ENCODE measurements at places on chromosomes 16 and 17.

DNA sequence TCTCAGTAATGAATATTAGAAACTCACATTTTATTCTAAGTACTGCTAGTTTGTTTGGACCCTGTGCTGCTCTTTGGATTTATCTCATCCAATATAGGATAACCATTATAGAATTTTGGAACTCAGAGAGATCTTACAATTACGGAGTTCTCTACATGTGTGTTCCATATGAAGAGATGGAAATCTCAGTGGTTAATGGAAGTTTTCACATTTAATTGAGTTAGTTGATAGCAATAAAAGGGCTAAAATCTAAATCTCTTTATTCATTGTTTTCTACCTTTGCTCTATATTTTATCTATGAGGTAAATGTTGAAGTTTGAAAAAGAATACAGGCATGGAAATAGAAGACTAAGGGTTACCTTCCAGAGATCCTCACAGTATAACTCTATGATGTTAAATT lies 558.0 kb upstream of the KIF2B start:
- no peak for DNase-seq

DNA sequence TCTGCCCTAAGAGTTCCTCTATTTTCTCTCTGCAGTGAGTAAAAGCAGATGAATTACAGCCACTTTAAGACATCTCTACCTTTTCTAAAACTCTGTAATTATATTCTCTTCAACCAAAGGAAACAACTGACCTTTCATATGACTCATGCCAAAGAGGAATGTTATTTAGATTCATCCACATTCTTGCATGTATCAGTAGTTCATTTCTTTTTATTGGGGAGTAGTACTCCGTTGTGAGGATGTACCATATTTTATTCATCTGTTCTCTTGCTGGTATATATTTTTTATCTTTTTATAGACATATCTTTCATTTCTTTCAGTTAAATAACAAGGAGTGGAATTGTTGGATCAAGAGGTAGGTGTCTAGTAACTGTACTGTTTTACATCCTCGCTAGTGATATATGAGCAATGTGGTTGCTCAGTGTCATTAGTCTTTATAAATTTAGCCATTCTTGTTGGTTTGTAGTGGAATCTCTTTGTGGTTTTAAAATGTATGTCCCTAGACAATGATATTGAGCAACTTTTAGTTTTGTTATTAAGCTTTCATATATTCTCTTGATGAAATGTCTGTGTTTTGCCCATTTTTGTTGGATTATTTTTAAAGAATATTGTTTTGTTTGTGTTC lies 7.8 kb upstream of the MYH8 start:
- DNase-seq: no peak

DNA sequence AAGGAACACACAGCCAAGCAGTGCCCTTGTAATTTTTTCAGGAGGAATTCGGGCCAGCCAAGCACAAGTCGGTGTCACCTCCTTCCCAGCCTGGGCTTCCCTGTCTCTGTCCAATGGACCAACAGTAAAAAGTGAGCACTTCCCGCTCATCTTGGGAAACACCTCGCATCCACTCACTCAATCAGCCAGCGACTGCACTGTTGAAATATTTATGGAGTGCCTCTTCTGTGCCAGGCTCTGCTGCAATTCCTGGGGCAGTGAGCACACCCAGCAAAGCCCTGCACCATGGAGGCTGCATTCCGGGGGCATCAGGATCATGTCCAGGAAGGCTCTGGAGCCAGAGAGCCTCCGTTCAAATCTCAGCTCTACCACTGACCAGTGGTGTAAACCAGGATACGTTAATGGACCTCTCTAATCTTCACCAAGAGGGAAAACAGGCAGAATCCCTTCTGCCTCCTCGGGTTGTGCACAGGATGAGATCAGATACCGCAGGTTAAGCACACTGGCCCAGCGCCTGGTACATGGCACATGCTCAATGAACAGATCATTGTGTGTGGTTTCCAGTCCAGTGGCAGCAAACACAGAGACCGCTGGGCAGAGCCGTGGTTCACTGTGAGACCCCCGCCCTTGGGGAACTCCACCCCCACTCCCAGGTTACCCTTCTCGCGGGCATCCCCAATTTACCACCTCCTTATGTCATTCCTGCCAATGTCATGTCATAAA lies 194.3 kb downstream of the ZNF423 start:
- DNase-seq: no peak

GRCh38 chr16:88878967-88879787 lies 12.7 kb upstream of the PABPN1L start:
- no peak for DNase-seq

DNA sequence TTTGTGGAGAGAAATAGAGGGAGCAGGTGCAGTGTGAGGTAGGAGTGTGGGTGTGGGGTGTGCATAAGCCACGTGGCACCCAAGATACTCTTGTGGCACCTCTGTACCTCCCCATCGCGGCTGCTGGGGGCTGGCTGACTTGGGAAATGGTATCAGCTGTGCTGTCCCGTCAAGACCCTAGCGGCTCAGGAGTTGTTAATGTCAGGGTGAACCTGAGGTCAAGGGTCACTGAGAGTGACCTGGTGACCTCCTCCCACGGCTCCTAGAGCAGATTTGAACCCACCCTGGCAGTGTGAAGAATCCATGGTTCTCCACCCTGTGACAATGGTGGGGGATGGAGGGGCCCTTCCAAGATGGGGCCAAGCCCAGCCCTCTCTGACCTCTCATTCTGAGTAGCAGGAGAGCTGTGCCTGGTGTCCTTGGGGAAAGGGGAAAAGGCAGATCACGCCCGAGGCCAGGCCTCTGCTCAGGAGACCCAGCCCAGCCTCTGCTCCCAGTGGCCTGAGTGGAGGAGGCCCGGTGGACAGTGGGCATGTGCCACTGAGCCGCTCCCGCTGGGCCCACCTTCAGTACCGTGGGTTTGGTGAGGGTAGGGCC lies 3.0 kb upstream of the WFIKKN2 start:
- DNase-seq: no peak

GRCh38 chr16:85998171-85998867 lies 99.4 kb downstream of the IRF8 start:
- no peak for DNase-seq

DNA sequence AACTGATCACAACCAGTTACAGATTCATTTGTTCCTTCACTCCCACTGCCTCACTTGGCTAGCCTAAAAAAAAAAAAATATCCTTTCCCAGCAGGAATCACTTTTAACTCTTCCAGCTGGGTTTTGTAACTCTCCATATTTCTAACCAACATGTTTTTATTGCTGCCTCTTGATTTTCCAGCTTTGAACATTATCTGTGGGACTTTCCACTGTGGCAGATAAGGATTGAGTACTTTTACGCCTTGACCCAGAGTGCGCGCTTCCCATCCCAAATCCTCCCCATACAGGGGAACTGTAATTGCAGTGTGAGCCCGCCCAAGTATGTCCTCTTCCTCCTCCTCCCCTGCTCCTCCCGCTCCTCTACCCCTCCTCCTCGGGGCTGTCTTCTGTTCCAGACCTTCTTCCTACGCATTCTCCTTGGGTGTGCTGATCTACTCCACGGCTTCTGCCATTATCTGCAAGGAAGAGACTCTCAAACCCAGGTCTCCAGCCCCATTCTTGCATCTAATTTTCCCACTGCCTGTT lies 43.4 kb downstream of the CYB5D2 start:
- no peak for DNase-seq

GRCh38 chr16:57260294-57260929 lies 15.4 kb downstream of the ARL2BP start:
- no peak for DNase-seq

GRCh38 chr16:15585956-15586355 lies 57.0 kb downstream of the MARF1 start:
- DNase-seq: no peak

DNA sequence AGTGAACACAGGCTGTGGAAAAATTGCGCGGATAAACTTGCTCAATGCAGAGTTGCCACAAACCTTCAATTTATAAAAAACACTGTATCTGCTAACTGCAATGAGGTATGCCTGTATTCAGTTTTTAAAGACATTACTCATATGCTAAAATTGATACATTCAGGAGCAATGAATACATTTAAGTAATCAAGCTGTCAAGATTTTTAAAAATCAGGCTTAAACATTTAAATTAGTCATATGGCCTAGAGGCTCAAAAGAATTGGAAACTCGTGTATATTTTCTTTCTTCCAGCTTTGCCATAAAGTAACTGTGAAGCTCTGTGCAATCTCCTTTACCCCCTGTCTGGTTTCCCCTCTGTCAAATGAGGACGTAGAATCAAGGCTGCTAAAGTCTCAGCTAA lies 4.1 kb downstream of the SYNRG start:
- no peak for DNase-seq

DNA sequence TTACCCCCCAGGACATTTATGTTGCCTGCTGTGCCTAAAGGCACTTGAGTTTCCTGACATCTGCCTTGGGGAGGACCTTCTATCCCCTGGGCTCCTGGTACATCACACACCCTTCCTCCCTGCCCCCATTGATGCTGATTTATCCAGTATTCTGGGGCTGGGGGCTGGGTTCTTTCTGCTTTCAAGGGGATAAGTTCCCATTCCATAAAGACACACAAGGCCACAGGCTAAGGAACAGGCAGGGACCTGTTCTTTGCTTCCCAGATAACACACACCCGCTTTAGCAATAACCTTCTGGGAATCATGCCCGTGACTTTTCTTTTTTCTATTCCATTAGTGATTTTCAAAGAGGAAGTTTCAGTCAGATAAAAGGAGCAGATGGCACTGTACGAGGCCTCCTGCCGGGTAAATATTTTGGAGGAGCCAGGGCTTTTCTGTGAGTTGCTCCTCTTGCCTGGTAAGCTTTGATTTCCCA lies 30.6 kb downstream of the CHD9 start:
- no peak for DNase-seq

GRCh38 chr17:80918731-80919130 lies 72.9 kb upstream of the CHMP6 start:
- no peak for DNase-seq

DNA sequence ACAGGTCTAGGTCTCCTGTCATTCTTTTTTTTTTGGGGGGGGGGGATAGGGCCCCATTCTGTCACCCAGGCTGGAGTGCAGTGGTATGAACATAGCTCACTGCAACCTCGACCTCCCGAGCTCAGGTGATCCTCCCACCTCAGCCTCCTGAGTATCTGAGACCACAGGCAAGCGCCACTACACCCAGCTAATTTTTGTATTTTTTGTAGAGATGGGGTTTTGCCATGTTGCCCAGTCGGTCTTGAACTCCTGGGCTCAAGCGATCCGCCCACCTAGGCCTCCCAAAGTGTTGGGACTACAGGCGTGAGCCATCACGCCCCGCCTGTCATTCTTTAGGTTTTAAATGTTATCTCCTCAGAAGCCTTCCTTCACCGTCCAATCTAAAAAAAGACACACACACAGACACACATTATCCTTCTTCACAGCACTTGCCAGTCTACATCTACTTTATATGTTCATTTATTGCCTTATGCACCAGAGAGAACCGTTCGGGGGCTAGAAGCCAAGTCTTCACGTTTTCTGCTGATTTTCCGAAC lies 694 bp downstream of the MRPL27 start:
- no peak for DNase-seq

- no peak for DNase-seq
These were observed 23.9 kb upstream of the CCL1 start for GRCh38 chr17:34386697-34387550.

DNA sequence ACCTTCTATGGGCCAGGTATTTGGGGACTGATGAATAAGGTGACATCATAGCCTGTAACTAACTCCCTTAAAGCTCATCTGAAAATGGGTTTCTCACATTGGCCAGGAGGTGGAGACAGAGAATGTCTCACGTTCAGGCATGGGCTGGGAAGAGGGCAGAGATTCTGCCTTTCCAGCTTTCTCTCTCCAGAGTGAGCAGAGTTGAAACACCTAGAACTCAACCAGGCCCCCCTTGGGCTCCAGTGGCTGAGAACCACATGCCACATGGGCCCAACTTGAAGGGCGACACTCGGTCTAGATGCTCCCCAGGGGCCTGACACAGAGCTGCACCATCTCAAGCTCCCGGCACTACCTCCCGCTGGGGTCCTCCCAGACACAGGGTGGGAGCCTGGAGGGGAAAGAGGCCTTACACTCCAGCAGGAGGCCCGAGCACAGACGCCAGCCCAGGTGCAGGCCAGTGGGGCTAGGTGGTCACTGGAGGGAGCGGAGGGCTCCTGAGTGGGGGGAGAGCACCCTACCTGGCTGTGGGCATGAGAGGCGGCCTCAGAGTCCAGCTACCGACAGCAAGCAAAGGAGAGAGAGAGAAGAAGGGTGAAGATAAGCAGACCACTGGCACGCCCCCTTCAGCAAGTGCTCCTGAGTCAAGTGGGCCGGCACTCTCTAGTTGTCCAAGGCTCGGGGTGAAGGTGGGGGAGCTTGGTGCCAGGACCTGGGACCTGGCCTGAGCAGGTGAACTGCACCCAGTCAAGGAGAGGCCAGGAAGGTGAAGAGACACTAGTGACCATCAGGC lies 55.9 kb downstream of the MYO18A start:
- DNase-seq: peak; percentile 81

GRCh38 chr17:27906623-27907022 lies 13.5 kb upstream of the LYRM9 start:
- DNase-seq: no peak

DNA sequence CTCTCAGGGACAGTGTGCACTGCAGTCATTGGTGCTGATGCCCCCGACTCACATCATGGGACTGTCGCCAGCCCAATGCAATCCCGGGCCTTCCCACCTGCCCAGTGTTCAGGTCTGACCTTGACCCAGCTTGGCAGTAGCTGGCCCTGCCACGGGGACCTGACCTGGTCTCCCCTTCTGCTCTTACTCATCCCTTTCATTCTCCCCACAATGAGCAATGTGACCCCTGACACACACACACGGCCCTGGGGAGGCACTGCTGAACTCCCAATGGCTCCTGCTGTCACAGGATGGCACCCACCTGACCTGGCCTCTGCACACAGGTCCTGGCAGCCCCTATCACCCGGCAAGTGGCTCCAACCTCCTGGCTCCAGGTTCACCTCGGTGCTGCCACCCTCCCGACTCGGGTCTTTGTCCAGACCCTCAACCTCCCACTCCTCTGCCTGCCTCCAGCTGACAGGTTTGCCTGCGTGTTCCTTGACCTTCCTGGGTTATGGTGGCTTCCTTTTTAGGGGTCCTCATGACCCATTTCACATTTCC lies 6.6 kb downstream of the CD300C start:
- DNase-seq: no peak

DNA sequence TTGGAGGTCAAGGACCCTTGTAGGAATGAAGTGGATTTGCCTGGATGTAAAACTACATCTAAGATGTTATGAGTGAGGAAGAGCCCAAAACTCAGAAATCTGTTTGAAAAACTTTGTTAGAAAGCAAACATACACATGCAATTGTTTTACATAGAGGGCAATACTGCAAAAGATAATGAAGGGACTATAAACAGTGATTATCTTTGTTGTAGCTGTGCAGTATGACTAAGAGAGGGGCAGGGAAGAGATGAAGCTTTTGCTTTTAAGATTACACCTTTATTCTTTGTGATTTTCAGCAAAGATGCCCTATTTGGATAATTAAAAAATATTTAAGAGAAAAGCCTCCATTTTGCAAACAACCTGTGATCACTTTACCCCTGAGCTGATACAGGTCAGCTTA lies 839.9 kb upstream of the RBFOX1 start:
- no peak for DNase-seq

DNA sequence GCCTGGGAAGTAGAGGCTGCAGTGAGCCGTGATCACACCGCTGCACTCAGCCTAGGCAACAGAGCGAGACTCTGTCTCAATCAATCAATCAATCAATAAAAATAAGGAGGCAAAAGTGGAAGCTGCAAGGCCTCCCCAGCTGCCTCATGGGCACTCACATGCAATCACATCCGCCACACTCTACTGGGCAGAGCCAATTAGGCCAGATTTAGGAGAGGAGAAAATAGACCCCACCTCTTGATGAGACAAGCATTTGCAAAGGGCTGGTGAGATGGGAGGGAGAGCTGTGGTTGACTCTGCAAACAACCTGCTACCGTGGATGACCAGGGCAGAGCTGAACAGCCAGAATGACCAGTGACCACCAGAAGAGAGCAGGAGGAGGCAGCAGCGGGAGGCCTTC lies 14.7 kb upstream of the GSG1L start:
- DNase-seq: no peak

All from T47D (cell line).